NCI-H1694 treated with DMSO at 0.1 percent for 48 hours (cell line): ENCODE measurements at places on chromosomes 16 and 17.
A peak's percentile ranks its signal among the peaks of the same experiment; 100 is the strongest.

DNA sequence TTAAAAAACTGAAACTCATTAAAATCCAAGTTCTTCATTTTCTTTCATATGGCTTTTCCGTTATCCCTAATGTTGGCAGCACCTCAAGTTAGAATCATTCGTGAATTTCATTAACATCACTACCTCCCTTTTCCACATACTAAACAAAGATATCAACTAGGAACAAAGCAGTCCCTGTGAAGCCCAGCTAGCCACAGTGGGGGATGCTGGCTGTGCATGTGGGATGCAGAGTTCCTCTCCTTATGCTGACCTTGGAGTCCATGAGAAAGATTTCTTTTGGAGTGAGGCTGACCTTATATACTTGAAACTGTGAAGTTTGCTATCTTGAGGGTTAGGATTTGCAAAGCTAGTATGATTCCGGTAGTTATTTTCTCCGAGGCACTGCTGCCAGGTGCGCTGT lies 117.6 kb downstream of the TANGO6 start:
- no peak for DNase-seq

DNA sequence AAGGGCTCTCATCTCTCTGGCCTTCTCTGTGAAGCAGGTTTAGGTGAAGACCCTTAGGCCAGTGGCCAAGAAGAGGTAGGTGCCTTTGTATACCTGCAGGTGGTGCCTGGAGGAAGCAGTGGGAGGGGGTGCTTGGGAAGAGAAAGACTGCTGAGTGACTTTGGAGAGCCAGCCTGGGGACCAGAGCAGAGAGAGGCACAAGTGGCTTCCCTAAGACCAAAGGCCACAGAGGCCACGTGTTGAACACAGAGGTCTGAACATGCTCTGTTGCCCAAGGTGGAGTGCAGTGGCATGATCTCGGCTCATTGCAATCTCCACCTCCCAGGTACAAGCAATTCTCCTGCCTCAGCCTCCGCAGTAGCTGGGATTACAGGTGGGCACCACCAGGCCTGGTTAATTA lies 103.5 kb downstream of the CPPED1 start:
- no peak for DNase-seq

- peak; percentile 46 for DNase-seq
These were observed 1.2 kb downstream of the NGFR start for GRCh38 chr17:49496183-49496866.

GRCh38 chr16:89981414-89981813 lies 32.9 kb downstream of the DEF8 start:
- no peak for DNase-seq
